ENCODE measurements at places on chromosomes 3 and 15.

DNA sequence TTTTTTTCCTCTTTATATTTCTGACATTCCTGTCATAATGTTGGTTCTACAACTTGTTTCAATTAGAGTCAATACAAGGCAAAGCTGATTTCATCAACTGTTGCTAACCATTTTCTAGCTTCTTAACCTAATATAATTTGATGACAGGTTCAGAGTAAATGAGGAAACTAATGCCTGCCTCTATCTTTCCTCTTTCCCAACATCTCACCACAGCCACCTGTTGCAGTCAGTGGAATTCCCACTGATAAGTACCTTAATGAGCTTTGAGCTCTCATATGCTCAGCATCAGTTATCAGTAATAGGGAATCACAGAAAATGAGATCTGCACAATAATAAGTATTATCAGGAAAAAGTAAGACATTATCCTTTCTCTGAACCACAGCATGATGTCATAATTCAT lies 241.9 kb downstream of the MEIS2 start:
- no peak for DNase-seq

GRCh38 chr3:179056326-179056725 lies 15.3 kb downstream of the ZMAT3 start:
- DNase-seq: no peak

- DNase-seq: no peak
These were observed 4.8 kb upstream of the CCDC174 start for GRCh38 chr3:14646589-14647413.

DNA sequence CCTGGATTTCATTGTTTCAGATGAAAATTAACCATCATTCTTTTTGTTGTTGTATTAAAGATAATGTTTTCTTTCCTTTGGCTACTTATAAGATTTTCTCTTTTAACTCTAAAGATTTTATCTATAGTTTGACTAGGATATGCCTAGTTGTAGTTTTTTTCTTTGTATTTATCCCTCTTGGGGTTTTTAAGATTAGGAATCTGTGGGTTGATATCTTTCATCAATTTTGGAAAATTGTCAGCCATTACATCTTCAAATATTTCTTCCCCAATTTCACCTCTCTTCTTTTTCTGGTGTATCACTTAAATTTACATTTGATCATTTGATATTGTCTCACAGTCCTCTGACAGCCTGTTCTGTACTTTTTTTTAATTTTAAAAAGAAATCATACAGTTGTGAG lies 32.5 kb upstream of the LIMD1 start:
- no peak for DNase-seq

DNA sequence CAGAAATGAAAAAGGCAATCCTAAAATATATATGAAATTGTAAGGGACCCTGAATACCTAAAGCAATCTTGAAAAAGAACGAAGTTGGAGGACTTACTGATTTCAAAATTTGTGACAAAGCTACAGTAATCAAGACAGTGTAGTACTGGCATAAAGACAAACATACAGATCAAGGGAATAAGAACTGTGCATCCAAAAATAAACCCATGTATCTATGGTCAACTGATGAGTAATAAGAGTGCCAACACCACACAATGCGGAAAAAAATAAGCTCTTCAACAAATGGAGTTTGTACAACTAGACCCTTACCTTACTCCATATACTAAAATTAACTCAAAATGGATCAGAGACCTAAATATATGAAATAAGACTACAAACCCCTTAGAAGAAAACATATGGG lies 29.6 kb downstream of the GSK3B start:
- DNase-seq: no peak

- DNase-seq: peak; percentile 64
These were observed 87.1 kb upstream of the PLSCR4 start for GRCh38 chr3:146337991-146338390.
